Activated CD4-positive, alpha-beta T cell treated with anti-CD3 and anti-CD28 coated beads, Interleukin-2, amount 50 U/mL, for 1 hour (primary cell): ENCODE measurements at places on chromosomes 5 and 9.

DNA sequence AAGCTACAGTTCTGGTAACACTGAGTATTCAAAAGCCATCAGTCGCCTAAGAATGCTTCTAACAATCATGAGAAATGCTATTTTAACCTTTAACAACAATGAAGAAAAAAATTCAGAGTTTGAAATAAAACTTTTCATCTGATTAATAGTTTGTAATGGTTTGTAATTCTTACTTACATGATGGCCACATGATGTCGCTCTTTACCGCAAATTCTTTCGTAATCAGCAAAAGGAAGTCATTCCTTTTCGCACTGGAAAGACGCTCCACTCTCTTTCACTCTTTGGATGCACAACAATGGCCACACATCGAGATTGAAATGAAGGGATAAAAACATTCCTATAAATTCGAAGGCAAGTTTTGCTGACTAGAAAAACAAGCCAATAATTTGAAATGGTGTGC, at the start of gene PCDHA7:
Gene PCDHA7, plus strand, starts transcription at position 277 of the 400 bp plus-strand sequence. Its CDS starts 115 bp downstream, at position 392.
- no peak for DNase-seq

DNA sequence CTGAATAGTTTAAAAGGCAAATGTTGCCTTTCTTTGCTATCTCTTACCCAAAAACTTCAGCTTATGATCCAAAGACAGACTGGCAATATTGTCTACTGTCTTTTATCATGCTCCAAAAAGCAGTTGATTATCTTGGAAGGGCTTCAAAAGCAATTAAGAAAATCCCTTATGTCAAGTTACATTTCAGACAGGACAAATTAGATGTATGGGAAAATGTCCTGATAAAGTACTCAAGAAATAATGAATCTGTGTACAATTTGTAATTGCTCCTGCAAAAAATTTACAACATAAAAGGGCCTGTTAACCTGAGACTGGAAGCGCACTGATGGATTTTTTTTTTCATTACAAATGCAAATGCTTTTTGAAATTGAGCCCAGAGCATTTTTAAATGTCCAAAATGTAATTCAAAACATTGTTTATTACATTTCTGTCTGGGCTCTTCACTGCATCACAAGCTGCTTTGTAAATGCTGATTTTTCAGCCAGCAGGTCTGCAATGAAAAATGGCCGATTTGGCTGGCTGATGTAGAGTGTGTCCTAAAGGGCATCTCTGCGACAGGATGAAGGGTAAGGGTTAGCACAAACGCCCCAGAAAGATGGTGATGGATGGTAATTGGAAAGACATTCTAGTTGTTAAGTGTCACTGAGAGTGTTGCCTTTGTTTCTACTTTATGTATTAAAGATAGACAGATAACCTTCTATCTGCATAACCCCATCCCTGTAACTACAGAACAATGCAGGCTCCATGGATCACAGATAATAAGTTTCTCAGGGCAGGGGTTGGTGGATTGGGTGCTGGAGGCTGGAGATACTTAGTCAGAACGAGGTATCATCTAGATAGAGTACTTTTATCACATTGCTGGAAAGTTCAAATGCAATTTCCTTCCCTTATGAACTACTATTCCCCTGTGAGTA, 27.0 kb downstream of the MAT2B start:
- no peak for DNase-seq

DNA sequence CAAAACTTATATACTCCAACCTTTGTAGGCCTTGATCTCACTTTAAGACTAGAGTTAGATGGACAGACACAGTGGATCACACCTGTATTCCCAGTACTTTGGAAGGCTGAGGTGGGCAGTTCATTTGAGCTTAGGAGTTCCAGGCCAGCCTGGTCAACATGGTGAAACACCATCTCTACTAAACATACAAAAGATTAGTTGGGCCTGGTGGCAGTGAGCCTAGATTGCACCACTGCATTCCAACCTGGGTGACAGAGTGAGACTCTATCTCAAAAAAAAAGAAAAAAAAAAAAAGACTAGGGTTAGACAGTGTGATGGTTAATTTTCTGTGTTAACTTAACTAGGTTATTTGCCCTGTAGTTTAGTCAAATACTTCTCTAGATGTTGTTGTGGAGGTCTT, 74.1 kb downstream of the CFAP95 start:
- DNase-seq = no peak

DNA sequence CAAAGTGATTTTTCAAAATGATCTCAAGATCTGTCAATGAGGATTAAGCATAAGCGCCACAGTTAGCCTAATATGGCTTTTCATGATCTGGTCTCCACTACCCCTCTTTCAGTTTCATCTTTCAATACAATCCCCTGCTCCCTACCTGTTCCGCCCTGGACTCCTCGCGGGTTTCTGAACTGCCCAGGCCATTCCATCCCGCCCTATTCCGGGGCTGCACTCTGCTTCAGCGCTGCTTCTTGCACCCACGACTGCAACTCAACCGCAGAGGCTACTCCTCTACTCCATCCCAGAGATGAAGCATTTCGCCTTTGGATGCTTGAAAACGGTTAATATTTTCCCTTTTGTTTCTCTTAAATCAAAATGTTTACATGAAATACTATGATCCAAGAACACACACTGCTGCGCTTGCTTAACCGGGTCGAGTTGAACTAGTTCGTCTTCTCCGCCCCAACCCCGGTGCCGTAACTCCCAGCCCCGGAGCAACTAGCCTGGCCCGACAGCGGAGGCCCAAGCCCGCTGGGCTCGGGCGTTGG, 716 bp upstream of the OTULIN start:
- DNase-seq = no peak

- peak; percentile 34 for DNase-seq
These were observed 58.7 kb downstream of the NXNL2 start for GRCh38 chr9:88593537-88594185.

DNA sequence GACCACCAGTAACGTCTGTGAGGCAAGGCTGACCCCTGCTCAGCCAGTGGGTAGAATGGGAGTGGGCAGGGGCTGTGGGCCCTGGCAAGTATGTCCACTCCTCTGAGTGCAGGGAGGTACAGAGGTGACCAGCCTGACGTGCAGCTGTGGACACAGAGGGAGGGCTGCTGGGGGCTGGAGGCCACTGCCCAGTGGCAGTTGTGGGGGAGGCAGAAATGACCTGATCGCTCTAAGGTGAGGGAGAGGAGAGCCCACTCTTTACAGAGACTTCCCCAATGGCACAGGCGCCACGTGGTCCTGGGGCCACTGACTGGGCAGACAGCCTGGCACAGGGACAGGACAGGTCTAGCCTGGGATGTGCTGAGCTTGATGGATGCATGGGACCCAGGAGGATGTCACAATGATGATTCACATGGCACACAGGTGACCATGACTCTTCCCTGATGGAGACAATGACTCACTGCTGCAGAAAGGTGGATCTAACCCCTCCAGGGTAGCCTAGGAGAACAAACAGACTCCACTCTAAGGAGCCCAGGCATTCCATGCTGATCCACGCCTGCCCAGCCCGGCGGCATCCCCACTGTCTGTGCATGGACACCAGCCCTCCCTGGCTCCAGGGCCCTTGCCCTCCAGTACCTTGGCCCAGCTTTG, 7.7 kb downstream of the LPCAT1 start:
- no peak for DNase-seq

DNA sequence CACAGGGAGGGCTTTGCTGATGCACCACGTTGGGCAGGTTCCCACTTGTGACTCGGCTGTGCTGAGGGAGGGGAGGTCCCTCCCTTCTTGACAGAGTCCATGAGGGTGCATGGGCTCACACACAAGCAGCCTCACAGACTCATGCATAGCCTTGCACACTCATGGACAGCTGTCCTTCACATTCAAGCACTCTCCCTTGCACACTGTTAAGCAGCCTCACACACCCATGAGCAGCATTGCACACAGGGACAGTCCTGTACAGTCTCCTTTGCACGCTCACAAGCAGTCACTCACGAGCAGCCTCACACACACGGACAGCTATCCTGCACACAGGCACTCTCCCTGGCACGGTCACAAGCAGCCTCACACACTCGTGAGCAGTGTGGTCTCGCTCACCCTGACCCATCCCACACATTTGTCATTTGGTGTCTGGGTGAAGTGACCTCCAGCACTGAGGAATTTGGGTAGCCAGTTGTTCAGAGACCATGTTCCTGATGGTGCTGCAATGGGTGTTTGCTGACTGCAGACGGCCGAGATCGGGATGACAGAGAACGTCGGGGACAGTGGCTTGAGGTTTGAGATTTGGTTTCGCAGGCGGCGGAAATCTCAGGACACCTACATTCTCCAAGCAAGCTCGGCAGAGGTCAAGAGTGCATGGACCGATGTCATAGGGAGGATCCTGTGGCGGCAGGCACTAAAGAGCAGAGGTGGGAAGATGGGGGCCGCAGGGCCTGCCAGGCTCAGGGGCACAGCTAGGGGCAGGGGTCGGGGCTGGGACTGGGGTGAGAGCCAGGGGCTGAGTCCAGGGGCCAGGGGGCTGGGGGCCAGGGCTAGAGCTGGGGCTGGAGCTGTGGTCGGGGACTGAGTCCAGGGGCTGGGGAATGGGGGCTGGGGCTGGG, 17.7 kb upstream of the LRRC14B start:
- no peak for DNase-seq

DNA sequence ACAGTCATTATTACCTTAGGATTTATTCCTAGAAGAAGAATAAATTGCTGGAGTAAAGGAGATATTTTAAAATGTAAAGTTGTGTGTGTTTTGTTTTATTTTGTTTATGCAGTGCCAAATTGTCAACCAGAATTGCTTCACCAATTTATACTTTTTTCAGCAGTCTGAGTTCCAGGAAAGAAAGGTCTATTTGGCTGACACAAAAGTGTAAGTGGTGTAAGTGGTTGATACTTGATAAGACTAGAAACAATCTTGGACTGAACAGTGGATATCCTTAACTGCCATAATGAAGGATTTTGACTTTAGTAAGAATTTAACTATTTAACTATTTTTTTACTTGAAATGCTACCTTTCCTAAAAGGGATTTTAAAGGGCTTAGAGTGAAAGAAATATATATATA, 37.7 kb downstream of the TYRP1 start:
- no peak for DNase-seq

GRCh38 chr9:137544176-137544760, 5.9 kb downstream of the PNPLA7 start:
- no peak for DNase-seq

GRCh38 chr5:139950436-139950835, 92.7 kb downstream of the NRG2 start:
- DNase-seq = no peak

DNA sequence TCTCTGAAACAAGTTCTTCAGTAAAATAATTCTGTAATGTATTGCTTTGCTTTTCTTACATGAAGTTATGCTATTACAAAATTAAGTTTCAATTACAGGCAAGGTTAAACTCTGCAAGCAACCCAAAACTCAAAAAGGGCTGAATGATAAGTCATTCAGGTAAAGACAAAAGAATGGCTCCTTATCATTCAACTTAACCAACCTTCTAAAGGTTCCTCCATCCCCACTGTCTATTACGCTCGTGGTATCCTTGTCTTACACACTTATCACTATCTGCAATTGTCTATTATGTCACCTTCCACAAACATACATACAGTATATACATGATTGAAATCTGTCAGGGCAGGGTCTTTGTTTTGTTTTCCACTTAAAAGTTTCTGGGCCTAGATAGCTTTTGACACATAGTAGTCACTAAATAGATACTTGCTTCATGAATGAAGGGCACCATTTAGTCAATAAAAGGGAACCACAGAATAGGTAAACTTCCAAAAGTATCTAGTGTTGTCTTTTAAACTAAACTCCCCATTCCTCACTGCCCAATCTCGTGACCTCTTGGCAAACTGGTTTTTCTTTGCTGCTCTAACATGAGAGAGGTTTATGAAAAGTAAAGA, 6.9 kb downstream of the RPL37 start:
- no peak for DNase-seq

DNA sequence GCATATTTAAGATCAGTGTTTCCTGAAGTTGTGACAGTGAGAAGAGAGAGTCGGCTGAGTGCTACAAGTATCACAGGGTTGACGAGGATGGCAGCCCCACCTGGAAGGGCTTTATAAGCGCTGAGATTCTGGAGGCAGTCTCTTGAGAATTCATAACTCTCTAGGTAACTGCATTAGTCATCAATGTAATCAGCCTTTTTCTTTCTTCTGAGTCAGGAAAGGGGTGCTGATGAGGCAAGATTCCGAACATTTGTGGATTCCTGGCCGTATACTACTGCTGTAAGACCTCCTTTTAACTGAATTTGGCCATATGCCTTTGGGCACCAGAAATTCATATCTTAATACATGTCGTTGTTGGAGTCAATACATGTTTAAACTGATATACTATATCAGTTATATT, 6.6 kb upstream of the RNF20 start:
- no peak for DNase-seq

- DNase-seq = no peak
These were observed 2.5 kb downstream of the SEMA5A start for GRCh38 chr5:9543311-9543920.

DNA sequence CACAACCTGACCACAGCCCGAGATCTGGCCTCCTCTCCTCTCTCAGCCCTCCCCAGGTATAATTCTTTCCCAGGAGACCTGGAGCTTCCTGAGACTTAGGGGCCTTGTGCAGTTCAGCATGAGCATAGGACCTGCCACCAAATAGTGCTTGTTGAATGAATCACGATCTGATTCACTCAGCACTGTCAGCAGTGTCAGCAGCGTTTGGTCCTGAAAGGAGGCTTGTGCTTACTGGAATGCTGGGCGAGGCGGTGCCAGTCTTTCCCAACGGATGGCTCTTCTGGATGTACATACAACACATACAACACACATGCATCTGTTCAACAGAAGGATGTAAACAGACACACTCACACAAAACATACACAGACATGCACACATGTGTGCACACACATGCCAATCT, 173.3 kb downstream of the COL23A1 start:
- no peak for DNase-seq

GRCh38 chr9:133786907-133787753, 49.0 kb upstream of the SARDH start:
- no peak for DNase-seq

DNA sequence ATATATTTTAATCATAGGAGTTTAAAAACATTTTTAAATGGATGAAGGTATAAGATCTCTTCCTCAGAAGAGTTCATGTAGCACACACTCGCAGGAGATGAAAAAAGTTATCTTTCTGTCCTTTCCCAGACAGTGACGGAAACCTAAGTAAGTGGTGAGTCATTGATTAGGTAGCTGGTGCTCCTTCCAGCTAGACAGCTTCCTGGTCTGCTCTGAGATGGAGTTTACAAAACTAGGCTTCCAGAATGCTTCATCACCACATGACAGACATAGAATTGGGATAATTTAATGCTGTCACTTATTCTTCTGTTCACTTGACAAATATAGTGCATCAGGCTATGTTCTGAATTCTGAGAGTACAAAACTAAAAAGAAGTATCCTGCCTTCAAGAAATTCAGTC, 2393.0 kb upstream of the C9orf72 start:
- DNase-seq = no peak

GRCh38 chr9:17871213-17871890, 292.5 kb downstream of the SH3GL2 start:
- no peak for DNase-seq

GRCh38 chr9:99544526-99544925, 277.2 kb upstream of the NR4A3 start:
- no peak for DNase-seq

DNA sequence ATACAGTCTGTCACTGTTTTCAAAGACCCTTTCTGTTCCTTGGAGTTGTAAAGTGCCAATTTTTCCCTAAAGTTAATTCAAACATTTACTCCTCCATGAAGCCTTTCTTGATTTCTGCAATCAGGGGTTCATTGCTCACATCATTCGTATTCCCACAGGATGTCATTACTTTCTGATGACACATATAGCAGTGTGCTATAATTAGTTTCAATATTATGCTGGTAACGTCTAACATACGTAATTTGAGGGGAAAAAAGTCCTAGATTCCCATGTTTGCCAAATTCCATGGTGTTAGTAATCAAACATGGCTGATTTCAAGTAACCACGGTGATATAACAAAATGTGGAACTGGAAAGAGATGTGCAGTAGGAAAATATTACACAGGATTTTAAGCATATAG, 468.2 kb upstream of the MEF2C start:
- DNase-seq = no peak
